ENCODE measurements at places on chromosomes 7 and 10.
A peak's percentile ranks its signal among the peaks of the same experiment; 100 is the strongest.

DNA sequence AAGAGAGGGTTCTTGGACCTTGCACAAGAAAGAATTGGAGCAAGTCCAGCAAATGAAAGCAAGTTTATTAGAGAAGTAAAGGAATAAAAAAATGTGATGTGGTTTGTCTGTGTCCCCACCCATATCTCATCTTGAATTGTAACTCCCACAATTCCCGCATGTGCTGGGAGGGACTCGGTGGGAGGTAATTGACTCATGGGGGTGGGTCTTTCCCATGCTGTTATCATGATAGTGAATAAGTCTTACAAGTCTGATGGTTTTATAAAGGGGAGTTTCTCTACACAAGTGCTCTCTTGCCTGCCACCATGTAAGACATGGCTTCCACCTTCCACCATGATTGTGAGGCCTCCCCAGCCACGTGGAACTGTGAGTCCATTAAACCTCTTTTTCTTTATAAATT lies 39.2 kb upstream of the FZD9 start:
- peak; percentile 69 for DNase-seq

DNA sequence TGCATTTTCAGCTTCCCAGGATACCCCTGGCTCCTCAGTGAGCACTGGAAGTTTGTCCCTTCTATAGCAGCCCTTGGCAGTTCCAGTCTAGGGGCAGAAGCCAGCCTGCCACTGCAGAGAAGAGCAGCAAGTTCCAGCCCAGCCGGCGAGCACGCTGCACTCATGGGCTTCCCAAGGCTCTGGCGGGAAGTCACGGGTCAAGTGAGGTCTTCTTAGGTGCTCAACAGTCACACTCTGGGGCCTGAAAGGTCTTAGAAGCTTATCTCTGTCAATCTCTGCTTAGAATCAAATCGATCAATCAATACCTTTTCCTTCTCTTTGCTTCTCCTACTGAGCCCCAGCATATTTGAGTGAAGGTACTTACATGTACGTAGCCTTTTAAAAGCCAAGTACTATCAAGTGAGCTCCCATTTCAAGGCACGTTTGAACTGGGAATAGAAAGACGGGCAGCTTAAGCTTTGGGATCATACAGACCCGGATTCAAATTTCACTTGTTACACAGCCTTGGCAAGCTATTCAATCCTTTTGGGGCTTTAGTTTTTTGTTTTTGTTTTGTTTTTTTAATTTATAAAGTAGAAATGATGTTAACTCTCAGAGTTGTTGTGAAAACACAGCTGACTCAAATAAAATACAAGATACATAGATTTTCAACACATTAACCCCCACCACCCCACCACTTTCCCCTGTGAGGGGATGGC lies 152.6 kb upstream of the KLF14 start:
- peak; percentile 50 for DNase-seq

DNA sequence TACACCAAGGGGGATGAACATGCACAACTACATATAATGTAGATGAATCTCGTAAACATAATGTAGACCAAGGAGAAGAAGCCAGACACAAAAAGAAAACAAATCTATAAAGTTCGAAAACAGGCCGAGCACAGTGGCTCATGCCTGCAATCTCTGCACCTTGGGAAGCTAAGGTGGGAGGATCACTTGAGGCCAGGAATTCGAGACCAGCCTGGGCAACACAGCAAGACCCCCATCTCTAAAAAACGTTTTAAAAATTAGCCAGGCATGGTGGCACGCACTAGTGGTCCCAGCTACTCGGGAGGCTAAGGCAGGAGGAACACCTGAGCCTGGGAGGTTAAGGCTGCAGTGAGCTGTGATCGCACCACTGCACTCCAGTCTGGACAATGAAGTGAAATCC lies 68.5 kb downstream of the GLI3 start:
- DNase-seq = no peak

- DNase-seq = no peak
These were observed 141.3 kb downstream of the EPC1 start for GRCh38 chr10:32205670-32206069.

Measured in Daoy (cell line).